ENCODE measurements at places on chromosomes 13 and 19.
A peak's percentile ranks its signal among the peaks of the same experiment; 100 is the strongest.

DNA sequence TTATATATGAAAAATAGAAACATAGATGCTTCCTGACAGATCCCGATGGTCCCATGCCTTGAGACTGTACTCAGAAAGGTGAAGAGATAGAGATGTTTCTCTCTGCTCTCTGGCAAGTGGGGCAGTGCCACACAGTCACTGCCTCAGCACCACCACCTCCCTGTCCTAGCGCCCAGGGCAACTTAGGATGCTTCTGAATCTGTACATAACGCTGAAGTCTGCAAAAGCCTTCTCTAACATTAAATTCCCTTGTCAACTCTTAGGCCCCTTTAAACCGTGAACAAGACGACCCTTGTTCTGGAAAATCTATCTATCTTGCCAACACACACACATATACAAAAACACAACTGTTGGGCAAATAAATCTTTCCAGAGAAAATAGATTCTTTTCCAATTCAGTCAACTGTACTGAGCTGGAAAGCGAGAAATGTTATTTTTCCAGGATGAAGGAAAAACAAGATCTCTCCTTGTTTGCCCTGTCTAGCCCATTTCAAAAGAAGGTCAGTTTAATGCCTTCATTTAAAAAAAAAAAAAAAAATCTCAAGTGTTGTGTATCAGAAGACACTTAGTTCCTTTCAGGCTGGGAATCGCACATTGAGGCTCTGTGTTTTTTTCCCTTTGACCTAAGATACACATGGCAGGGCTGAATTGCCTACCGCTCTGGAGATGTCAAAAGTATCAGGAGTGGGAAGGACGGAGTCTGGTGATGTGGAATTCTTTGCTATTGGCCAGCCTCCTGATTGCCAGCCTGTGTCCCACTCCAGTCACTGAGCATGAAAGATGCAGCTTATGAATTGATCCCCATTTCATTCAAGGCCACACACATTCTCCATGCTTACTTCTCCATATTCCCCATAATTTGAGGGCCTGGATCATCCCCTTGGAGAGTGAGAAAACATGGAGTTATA lies 241.4 kb downstream of the LACC1 start:
- no peak for DNase-seq

GRCh38 chr19:8501981-8502380 lies 459 bp downstream of the PRAM1 start:
- no peak for DNase-seq

- no peak for DNase-seq
These were observed 4.4 kb upstream of the FKRP start for GRCh38 chr19:46741447-46741846.

GRCh38 chr13:22629374-22629773 lies 551.4 kb upstream of the SGCG start:
- no peak for DNase-seq

GRCh38 chr13:75173457-75174356 lies 308.3 kb downstream of the TBC1D4 start:
- DNase-seq, result no peak

DNA sequence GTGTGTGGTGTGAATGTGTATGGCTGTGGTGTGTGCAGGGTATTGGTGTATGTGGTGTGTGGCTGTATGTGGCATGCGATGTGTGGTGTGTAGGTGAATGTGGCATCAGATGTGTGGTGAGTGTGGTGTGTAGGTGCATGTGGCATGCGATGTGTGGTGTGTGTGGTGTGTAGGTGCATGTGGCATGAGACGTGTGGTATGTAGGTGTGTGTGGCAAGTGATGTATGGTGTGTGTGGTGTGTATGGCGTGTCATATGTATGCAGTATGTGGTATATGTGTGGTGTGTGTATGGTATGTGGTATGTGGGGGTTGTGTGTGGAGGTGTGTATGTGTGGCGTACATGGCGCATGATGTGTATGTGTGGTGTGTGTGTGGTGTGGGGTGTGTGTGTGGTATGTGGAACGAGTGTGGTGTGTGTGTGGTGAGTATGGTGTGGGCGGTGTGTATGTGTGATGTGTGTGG lies 63.4 kb downstream of the PEPD start:
- DNase-seq, result no peak

- no peak for DNase-seq
These were observed 125.5 kb upstream of the MCF2L start for GRCh38 chr13:112843392-112844111.

- no peak for DNase-seq
These were observed 271.7 kb upstream of the EDNRB start for GRCh38 chr13:78190296-78190695.

DNA sequence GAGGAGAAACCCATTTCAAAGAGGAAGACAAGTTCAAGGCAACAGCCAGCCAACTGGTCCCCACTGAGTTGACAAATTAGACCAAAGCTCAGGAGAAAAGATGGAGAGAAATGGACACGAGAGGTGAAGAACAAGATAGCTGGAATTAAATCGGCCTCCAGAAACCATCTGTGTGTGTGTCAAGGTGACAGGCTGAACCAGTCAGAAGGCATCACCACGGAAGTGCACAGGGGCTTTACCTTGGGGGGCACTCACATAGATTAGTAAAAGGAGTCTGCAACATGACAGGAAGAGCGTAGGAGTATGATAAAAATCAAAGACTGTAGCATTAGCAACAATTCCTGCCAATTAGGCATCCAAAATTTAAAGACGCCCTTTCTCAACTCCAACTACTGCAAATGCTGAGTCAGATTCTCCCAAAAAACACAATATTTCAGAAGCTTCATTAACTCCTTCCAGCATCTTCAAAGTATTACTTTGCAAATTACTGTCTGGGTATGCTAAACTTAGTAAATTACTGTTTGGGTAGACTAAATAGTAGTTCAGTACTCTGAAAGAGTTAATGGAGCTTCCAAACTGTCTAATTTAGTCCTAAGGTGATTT lies 66.2 kb downstream of the FOXO1 start:
- DNase-seq, result peak; percentile 22

Measured in activated CD4-positive, alpha-beta T cell treated with anti-CD3 and anti-CD28 coated beads, Interleukin-2, Interleukin-4, amounts not matched to agents 100 ng/mL and 50 ng/mL, durations not matched to agents 16 hours and 8 hours (primary cell).